Inflammatory macrophage treated with lipopolysaccharide for 4 hours (primary cell): ENCODE measurements at places on chromosomes 13 and 19.

DNA sequence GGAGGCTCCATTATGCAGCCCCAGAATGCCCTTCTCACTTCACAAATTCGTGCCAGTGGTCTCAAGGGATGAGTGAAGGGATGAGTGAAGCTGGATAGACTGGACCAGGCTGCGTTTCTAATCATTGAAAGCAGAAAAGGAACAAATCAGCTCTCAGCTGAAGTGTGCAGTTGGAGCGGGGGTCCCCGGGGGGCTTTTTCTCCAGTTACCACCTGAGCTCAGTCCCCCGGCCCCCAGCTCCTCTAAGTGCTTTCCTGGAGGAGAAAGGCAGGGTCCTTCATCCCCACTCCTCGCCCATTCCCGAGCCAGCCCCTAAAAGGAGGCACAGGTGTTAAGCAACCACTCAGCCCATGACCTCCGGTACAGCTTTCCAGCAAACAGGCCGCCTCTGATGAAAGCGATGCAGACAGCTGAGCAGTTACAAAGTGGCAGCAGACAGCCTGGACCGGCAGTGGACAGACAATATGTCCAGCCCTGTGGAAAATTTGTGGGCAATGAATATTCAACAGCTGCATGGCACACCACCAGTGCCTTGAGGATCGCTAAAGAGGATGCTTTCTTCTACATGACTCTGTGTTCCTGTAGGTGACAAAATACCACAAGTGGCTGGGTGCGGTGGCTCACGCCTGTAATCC lies 110.7 kb upstream of the UBL3 start:
- DNase-seq: no peak

- DNase-seq: no peak
Observed at GRCh38 chr13:95704510-95704909, 27.6 kb downstream of the DNAJC3 start.

- no peak for DNase-seq
Observed at GRCh38 chr19:3533563-3534216, 5.3 kb upstream of the TEKTIP1 start.

GRCh38 chr13:91135968-91136367 lies 211.5 kb upstream of the MIR17HG start:
- peak; percentile 17 for DNase-seq
